ENCODE measurements at places on chromosomes 3 and 15.

GRCh38 chr3:165148876-165149441 is 47.2 kb downstream of the SLITRK3 start:
- H3K36me3 ChIP-seq: no peaks in the 10 kb centered on the region
- H3K27me3 ChIP-seq: no peaks in the 10 kb centered on the region
- no peak overlapping the region for H3K27ac ChIP-seq
- H3K4me1 ChIP-seq: no peaks in the 10 kb centered on the region
- DNase-seq: no peak

GRCh38 chr3:116339441-116340028 is 105.8 kb downstream of the LSAMP start:
- H3K4me1 ChIP-seq: no peaks in the 10 kb centered on the region
- no peak overlapping the region for H3K27ac ChIP-seq
- no peaks in the 10 kb centered on the region for H3K27me3 ChIP-seq

DNA sequence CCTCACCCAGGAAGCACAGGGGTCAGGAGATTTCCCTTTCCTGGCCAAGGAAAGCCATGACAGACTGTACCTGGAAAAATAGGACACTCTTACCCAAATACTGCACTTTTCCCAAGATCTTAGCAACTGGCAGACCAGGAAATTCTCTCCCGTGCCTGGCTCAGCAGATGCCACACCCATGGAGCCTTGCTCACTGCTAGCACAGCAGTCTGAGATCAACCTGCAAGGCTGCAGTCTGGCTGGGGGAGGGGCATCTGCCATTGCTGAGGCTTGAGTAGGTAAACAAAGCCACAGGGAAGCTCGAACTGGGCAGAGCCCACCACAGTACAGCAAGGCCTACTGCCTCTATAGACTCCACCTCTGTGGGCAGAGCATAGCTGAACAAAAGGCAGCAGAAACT is 567.3 kb upstream of the LMCD1 start:
- H3K36me3 ChIP-seq: no peaks in the 10 kb centered on the region
- no peaks in the 10 kb centered on the region for H3K27me3 ChIP-seq
- H3K4me1 ChIP-seq: no peaks in the 10 kb centered on the region
- DNase-seq: no peak

- peaks cover 5% of the 10 kb centered on the region for H3K27me3 ChIP-seq
- no peak overlapping the region for H3K27ac ChIP-seq
- no peaks in the 10 kb centered on the region for H3K4me1 ChIP-seq
- no peak for DNase-seq
- no peaks in the 10 kb centered on the region for H3K36me3 ChIP-seq
Observed at GRCh38 chr3:182562274-182562673, 231.0 kb upstream of the ATP11B start.

Measured in effector memory CD8-positive, alpha-beta T cell (primary cell).